AG04449 (cell line): ENCODE measurements at places on chromosomes 1 and 21.

DNA sequence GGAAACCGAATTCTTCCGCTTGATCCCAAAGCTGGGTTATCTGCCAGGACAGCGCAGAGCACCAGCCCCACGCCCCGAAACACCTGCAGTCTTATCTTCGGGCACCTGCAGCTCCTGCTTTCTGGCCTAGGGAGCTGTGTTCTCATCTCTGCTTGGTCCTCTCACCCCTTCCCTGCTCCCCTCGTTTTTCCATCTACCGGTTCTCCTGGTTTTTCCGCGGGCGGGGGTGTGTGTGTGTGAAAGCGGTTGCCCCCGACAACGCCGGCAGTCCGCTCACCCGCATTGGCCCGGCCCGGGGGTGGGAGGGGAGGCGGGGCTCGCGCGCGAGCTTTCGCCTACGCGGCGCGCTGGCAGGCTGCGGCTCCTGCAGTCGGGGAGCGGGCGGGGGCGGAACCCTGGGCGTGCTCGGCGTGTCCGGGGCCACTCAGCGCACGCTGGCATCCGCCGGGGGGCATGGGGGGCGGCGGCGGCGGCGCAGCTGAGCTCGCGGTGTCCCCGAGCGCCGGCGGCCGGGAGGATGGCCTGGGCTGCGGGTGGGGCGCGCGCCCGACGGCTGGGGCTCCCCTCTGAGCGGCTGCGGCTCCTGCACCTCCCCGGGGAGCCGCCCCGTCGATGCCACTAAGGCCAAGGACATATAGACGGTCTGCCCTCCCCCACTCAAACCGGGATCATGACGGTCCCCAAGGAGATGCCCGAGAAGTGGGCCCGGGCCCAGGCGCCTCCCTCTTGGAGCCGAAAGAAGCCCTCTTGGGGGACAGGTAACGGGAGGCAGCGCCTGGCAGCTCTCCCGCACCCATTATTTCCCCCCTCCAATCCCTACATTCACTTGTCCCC lies 3.2 kb downstream of the ATP8B2 start:
- no peak for DNase-seq

- DNase-seq: no peak
These were observed 107.5 kb downstream of the HIVEP3 start for GRCh38 chr1:41811051-41811795.

GRCh38 chr1:64745986-64746940 lies 1.4 kb downstream of the RAVER2 start:
- no peak for DNase-seq

DNA sequence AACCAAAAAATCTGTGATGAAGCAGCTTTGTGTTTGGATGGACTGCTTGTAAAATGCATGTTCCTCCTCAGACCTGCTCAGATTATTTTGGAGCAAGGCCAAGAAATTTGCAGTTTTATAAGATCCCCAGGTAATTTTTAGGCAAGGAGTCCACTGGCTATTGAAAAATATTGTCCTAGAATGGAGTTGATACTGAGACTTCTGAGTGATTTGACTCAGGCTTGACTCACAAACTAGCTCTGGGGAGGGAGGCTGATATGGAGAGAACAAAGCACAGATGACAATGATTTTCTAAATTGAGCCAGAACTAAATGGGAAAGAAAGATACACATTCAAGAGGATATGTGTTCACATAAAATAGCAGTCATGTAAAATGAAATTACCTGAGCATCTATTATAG lies 36.7 kb downstream of the AGL start:
- no peak for DNase-seq

- no peak for DNase-seq
These were observed 1.1 kb upstream of the KIF21B start for GRCh38 chr1:201024625-201024998.

GRCh38 chr1:36991551-36991950 lies 42.8 kb downstream of the GRIK3 start:
- DNase-seq: no peak

GRCh38 chr1:109636201-109636952 lies 16.7 kb downstream of the AMPD2 start:
- DNase-seq: no peak

- no peak for DNase-seq
These were observed 67.1 kb downstream of the CAMTA1 start for GRCh38 chr1:6852136-6852890.

DNA sequence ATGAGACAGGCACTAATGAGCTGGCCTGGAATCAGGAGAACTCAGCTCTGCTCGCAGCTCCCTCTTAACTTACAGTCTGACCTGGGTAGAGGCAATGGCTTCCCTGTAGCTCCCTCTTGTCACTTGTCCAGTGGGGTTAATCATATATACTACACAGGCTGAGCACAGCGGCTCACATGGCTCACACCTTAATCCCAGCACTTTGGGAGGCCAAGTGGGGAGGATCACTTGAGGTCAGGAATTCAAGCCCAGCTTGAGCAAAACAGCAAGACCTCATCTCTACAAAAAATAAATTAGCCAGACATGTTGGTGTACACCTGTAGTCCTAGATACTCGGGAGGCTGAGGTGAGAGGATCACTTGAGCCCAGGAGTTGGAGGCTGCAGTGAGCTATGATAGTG lies 4.2 kb downstream of the S100A6 start:
- no peak for DNase-seq

DNA sequence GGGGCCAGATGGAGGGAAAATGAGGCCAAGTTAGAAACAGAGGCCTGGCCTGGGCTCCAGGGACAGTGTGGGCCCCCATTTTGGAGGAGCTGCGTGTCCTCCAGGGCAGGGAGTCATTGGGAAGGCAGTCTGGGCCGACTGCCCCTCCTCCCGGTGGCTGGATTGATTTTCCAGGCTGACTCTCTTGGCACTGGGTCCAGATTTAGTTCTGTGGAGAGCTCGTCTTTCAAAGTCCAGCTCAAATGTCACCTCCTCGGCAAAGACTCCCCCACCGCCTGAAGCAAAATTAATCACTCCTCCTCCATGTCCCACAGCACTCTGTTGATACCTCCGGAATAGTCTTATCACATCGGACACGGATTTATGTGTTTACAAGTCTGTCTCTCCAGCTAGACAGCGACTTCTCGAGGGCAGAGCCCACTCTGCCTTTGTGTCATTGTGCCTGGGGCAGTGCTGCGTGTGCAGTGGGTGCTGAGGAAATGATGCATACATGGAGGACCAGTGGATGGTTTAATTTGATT lies 175.1 kb downstream of the CAMTA1 start:
- DNase-seq: no peak

- no peak for DNase-seq
These were observed 78.3 kb downstream of the VWA5B1 start for GRCh38 chr1:20368866-20369470.

GRCh38 chr1:27569088-27569460 lies 34.9 kb downstream of the AHDC1 start:
- DNase-seq: no peak

GRCh38 chr21:35488946-35489345 lies 439.8 kb upstream of the RUNX1 start:
- no peak for DNase-seq

- DNase-seq: no peak
These were observed 322.8 kb downstream of the TGFB2 start for GRCh38 chr1:218667781-218668516.

- DNase-seq: no peak
These were observed 131.9 kb upstream of the BEND5 start for GRCh38 chr1:48908606-48909005.

DNA sequence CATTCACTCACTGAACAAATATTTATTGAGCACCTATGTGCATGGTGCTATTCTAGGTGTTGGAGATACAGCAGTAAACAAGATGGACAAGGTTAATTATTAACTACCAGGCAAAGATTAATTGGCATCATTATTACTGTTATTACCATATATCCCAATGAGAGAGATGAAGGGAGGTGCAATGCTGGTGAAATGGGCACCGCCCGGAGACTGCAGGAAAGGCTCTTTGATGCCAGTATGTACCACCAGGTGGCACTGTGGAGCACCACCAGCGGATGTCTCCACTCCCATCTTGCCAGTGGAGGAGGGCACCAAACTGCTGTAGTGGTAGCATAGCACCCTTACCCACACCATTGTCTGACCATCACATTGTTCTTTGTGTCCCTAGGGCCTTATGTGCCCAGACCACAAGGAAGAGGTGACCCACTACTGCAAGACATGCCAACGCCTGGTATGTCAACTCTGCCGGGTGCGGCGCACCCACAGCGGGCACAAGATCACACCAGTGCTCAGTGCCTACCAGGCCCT lies 3.0 kb downstream of the TRIM46 start:
- no peak for DNase-seq

- DNase-seq: no peak
These were observed at the start of gene AIM2 for GRCh38 chr1:159076438-159077119. Gene AIM2, minus strand, starts transcription at chr1:159076766. Its CDS starts 3,267 bp downstream, at chr1:159073499.
